ENCODE measurements at places on chromosomes 7 and 10.

DNA sequence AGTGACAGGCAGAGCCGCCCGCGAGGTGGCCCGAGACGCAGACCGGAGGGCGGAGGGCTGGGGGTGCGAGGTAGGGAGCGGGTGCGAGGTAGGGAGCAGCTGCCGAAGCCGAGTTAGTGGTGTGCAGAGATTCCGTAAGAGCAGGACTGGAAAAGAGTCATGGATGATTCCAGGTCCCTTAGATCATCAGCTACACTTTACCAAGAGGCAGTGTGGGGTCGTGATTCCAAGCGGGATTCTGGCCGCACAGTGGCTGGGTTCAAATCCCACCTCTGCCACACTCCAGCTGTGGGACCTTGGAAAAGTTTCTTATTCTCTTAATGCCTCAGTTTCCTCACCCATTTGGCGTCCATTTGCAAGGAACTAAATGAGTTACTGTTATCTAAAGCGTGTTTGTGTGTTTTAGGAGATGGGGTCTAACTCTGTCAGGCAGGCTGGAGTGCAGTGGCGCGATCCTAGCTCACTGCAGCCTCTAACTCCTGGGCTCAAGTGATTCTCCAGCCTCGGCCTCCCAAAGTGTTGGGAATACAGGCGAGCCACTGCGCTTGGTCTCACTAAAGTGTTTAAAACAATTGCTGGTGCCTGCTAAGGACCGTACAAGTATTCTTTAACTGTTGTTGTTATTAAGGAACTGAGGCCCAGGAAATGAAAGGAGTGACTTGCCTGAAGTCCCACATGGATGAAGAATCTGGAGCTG is 1.1 kb downstream of the NDUFB2 start:
- no peak for DNase-seq

- no peak for DNase-seq
Observed at GRCh38 chr10:62259456-62259855, 9.2 kb downstream of the RTKN2 start.

DNA sequence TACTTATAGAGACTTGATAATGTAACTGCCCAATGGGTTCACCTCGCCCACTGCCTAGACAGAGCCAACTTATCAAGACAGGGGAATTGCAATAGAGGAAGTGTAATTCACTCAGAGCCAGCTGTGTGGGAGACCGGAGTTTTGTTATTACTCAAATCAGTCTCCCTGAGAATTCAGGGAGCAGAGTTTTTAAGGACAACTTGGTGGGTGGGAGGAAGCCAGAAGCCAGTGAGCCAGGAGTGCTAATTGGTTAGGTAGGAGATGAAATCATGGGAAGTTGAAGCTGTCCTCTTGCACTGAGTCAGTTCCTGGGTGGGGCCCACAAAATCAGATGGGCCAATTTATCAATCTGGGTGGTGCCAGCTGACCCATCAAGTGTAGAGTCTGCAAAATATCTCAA is 20.1 kb upstream of the C7orf33 start:
- no peak for DNase-seq

DNA sequence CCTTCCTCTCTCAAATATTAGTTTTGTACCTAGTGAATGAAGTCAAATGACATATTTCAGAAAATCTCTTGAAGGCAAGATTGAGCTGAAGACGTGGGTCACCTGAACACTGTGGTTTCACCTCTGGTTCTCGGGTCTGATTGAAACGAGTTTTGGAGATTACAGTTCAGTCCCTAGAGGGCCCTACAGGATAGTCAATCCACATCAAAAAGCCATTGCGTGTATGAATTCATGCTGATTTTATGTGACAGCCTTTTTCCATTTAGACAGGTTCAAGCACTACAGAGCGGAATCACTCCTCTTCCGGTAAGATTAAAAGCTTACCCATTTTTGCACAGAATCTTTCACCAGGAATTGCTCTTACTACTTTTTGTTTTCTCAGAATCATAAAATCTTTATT is 62.2 kb downstream of the VIM start:
- no peak for DNase-seq

DNA sequence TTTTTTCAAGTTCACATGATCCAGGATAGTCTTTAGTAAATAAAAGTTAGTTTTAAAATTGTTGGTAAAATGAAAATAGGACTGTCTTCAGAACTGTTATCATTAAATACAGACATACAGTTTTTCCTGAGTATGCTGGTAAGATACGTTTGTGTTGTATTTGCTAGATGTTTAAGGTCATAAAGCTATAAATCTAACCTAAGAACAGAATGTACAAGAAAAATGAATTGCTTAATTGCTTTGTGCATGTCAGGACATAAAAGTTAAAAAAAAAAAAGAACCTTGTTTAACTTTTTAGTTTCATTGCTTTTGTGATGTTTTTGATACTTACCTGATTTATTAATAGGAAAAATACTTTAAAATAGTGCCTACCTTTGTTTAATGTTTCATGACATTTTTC is 29.2 kb upstream of the CLDN4 start:
- no peak for DNase-seq

- no peak for DNase-seq
Observed at GRCh38 chr10:88810196-88810961, 7.8 kb downstream of the LIPM start.

DNA sequence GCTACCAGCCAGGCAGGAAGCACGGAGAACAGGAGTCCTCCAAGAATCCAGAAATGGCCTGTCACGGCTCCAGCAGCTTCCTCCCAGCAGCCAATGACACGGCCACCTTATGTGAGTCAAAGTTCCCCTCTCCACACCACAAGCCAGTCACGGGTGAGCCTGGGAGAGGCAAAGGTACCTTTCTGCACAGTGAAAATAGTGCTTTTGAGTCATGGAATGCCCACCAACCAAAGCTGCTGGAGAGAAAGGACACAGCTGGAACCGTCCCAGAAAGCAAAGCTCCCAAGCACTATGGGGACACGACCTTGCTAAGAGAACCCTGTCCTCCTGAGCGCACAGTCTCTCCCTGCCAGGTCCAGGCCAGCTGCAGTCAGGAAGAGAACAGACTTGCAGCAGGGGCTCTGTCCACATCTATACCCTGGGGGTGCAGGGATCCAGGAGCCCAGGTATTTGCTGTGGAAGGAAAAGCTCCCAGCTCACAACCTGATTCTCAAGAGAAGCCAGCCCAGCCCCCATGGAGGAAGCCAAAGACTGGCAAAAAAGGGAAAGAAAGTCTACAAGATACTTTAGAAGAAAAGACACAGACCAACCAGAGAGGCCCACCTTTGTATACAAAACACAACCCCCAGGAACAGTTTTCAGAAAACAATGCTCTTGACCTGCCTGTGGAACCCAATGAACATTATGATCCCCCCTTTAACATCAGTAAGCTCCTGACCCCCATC is 24.4 kb downstream of the C10orf71 start:
- DNase-seq = no peak

Measured in activated gamma-delta T cell treated with anti-CD3 and anti-CD28 coated beads, Interleukin-2, amount 50 U/mL, for 16 hours (primary cell).